ENCODE measurements at places on chromosomes 7 and 10.

DNA sequence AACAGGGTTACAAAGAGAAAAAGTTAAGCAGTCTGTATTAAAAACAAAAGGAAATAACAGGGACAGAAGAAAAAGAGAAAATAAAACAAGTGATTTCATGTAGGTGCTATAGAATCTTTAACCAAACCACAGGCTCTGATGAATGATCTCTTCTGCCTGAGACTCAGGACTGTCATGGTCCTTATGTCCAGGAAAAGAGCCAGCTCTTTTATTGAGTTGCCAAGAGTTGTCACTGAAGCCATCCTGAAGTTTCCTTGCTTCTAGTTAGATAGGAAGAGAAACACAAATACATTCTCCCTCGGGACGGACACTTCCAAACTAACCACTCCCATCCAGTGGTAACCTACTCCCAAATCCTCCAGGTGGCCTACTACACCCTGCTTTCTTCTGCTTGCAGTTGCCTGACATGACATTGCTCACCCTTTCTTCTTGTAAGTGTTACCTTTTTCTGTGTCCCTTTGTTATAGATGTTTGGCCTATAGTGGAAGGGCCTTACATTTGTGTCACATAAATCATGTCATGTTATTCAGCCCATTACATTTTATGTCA, 346.7 kb downstream of the NRG3 start:
- no peak for DNase-seq

- no peak for DNase-seq
Measured at GRCh38 chr7:99036546-99037111, 107.3 kb downstream of the SMURF1 start.

GRCh38 chr10:33256458-33256857, 78.0 kb downstream of the NRP1 start:
- no peak for DNase-seq

DNA sequence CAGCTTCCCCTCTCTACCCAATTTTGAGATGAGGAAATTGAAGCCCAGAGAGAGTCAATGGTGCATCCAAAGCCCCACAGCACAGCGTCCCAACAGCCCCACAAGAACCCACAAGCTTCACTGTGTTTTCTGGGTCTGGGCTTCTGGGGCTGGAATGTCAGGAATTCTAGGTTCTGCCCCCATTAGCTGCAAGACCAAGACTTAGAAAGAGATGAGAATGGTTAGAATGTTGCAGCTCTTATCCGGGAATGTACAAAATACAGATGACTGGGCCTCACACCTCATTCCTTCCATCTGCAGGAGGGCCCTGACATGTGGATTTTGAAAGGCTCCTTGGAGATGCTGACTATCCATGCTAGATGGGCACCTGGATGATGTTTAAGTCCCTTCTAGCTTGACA, 6.0 kb upstream of the SGPL1 start:
- no peak for DNase-seq

DNA sequence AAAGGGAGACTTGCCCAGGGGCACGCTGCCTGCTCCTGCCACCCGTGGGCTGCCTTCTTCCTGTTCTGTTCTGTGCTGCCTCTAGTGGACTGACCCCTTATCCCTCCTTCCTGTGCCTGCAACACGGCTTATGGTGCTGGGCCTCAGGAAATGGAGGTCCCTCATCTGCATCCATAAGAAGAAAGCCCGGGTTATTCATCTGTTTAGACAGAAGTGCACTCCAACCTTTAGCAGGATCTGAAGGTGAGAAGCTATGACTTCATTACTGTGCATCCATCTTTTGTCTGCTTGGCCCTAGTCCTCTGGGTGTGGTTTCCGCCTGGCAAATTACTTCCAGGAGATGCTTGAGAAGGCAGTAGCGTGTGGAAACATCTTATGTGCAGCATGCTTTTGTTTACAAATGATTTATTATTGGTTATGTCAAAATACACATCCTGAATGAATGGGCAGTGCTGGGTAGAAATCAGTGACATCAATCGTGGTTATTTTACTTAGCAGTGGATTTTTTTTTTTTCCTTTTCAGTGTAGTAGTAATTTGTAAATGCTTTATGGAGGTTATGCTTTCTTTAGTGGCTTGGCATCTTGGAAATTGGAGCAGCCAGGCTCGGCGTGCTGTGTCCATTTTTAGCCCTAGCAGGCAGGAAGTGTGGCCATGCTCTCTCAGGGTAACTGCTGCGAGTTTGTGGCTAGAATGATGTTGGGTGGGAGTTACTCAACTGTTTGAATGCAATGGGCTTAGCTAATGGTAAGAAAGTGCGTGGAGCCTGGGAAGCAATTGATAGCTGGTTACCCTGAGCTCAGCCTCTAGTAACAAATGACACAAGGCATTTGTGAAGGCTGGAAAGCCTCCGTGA, 12.7 kb downstream of the PTPRE start:
- no peak for DNase-seq

DNA sequence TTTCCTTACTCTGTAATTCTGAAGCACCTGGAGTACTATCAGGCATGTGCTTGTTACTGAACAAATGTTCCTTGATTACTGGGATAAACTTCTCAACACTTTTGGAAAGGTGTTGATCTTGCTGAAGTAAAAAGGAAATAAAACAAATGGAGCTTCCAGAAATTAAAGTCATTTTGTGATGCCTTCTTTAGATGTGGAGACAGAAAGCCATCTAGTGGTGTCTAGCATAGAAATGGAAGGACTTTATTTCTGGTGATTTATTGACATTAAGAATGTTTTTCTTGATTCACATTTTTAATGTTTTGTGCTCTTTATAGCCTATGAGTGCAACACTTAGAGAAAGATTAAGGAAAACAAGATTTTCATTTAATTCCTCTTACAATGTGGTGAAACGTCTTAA, 1.4 kb downstream of the SFR1 start:
- DNase-seq: peak; percentile 17

DNA sequence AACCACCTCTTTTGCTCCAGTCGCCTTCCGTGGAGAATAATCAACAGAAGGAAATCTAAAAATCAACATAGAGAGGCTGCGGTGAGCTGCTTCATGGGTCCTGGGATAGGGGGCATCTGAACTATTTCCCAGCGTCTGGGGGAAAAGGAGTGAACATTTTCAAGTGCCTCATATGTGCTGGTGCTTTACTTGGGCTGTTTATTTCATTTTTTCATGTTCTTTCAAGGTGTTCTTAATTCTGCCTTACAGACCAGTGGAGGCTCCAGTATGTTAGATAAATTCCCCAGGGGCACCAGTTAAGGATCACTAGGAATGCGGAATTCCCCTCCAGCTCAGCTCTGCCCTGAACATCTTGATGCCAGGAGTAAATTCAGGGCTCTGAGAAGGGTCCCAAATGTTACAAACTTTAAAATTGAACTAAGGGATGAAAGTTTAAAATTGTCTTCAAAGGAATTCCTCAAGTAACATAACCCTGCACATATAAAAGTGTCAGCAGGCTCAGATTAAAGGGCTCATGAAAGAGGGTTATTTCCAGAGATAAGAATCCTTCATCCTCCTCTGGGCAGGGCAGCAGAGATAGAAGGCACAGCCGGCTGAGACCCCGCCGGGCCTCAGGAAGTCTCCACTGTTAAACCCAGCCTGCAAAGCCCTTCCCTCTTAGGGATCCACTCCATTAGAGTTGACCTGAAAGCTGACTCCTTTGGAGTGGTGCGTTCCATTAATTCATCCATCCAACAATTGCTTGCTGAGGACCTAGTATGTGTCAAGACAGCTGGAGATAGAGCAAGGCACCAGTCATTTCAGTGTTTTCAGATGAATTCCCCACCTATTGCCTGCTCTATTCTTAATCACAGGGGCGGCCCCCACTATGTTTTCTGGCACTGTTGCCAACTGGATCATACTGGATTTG, 345.8 kb downstream of the KCNMA1 start:
- no peak for DNase-seq

GRCh38 chr7:99560834-99561736, 2.6 kb downstream of the ZNF655 start:
- no peak for DNase-seq

DNA sequence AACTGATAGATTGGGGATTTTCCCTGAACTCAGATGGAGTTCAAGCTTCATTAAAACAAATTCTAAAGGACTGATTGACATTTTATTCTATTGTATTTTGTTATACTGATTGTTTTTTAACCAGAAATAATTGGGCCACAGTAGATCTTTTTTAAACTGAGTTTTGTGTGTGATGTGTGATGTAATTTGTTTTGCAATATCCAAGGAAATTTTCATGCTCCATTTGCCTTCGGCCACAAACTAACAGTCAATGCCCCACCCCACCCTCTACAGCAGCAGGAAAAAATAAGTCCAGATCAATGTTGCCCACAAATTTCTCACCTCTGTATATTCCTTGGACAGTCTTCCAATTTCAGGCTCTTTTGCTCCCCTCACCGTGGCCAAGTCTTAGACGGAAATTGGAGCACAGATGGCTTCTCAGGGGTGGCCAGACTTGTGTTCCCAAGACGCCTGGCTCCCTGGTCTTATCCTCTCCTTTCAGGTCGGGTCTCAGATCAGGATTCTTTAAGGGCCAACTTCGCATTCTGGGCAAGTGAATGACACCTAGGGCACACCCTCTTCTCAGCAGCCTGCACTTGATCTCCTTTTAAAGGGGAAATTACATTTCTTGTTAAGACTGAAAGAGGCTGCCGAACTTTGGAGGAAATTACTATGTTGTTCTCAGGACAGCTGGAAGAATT, at the start of gene SVOPL:
TSS of gene SVOPL (minus strand) at position 506 of the 680 bp plus-strand sequence. CDS start 22,317 bp downstream, outside the sequence.
- DNase-seq: no peak

DNA sequence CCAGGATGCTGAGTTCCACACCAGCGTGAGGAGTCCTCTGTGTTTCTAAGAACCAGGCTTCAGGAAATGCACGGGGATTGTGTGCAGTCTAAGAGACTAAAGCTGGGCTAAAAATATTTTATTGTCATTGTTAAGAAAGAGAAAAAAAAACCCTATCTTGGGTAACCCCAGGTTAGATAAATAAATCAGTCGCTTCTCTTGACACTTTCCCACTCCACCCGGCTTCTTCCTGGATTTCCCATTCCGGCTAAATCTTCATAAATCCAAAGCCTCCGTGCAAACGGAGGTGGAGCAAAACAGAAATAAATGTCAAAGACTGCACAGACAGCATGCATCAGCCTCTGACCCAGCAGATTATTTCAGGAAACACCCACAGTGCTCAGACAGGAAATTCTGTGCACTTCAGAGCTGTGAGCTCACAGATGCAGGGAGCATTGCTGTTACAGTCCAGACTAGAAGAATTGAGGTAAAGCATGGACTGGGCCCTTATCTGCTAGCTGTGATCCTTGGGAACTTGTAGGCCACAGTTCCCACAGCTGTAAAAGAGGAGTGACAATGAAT, 44.8 kb upstream of the GRID1 start:
- DNase-seq: peak; percentile 40

GRCh38 chr7:80634505-80634904, 3.9 kb upstream of the CD36 start:
- DNase-seq: no peak

DNA sequence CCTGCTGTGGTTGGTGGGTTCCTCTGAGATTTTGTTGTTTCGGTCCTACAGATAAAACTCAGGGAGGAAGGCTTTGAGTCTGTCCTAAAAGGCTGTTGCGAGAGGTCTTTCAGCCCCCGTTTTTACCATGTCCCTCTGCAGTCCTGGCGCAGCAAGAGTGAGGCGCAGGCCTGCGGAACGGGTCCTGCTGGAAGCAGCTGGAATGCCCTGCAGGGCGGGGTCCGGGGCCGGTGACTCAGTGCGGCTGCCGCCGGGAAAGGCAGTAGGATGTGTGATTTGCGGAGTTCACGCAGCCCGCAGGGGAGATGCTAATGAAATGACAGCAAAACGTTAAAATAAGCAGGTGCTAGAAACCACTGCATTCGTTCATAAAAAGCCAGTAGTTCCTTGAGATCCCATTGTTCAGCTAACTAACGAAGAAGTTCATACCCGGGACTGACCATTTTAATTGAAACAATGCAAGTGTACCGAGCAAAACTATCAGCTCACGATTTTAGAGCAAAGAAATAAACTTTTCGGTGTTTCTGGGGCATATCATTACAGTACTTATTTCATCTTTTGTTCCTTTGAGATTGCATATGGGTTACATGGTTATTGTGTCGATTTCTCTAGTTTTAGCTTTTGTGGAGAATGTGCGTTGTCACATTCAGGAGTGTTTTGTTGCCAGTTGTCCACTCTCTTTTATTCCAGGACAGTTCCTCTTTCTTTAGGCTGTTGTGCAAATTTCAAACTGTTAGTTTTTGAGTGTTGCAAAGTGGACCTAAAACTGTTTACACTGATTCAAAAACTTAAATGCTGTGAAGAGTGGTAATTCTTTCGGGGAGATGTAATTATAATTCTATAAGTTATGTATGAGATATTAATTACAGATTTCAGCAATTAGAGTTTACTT, 783 bp downstream of the ANLN start:
- peak; percentile 34 for DNase-seq

- no peak for DNase-seq
Measured at GRCh38 chr7:121837462-121837861, 35.5 kb upstream of the PTPRZ1 start.

GRCh38 chr10:58775960-58776567, 263.4 kb downstream of the BICC1 start:
- DNase-seq: no peak

DNA sequence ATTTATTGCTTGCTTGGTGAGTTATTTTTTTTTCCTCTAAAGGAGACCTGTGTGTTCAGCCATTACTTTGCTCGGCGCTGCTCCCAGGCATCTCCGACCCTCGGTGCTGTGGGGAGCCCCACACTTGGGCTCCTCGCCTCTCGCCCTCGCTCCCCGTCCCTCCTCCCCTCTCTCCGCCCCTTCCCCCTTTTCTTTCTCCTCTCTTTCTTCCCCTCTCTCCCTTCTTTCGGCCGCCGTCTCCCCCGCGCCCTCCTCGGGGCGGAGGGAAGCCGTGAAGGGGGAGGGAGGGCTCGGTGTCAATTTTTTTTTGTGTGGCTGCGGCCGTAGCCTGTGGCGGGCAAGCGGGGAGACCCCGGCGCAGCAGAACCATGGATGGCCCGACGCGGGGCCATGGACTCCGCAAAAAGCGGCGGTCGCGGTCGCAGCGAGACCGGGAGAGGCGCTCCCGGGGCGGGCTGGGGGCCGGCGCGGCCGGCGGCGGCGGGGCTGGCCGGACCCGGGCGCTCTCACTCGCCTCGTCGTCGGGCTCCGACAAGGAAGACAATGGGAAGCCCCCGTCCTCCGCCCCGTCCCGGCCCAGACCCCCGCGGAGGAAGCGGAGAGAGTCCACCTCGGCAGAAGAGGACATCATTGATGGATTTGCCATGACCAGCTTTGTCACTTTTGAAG, 1.1 kb downstream of the AUTS2 start:
- peak; percentile 43 for DNase-seq

GRCh38 chr7:79290841-79291497, 162.5 kb downstream of the MAGI2 start:
- DNase-seq: no peak

GRCh38 chr7:70419526-70420380, 712.2 kb upstream of the GALNT17 start:
- DNase-seq: no peak

DNA sequence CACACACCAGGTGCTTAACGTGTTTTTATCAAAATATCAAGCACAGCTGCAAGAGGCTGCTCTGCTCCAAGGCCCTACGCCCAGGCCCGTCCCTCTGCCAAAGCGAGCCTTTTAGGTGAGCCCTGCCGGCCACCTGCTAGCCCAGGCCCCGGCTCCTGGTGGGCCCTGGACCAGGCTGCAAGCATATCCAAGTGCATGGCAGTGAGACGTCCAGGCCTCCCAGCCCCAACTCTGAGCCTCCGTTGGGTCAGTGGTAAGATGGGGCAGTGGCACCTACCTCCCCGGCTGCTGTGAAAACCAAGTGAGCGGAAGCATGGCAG, 136.2 kb downstream of the LHPP start:
- no peak for DNase-seq

All from B cell (primary cell).